ENCODE measurements at places on chromosomes 2 and 18.

GRCh38 chr2:10466801-10467200 lies 18.7 kb upstream of the ODC1 start:
- no peak overlapping the region for H3K4me3 ChIP-seq
- no peaks in the 10 kb centered on the region for H3K36me3 ChIP-seq
- no peak overlapping the region for H3K27ac ChIP-seq

DNA sequence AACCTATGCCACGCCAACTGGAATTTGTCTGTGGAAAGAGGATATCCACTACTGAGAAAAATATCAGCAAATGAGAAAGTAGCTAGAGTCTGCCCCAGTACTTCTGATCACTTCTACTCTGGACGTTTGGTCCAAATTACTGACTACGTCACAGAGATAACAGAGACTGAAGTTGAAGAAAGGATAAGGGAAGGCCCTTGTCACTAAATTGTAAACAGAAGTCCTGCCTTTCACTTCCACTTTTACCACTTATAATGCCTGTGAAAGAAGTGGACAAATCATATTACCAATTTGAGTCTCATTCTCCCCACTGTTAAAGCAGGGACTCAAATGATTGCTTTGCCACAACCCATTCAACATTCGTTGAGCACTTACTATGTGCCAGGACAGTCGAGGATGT lies 173.9 kb upstream of the ERBB4 start:
- H3K36me3 ChIP-seq, result no peaks in the 10 kb centered on the region
- no peak for DNase-seq
- no peak overlapping the region for H3K27ac ChIP-seq
- H3K4me1 ChIP-seq, result no peaks in the 10 kb centered on the region

- H3K4me1 ChIP-seq, result no peaks in the 10 kb centered on the region
- no peak overlapping the region for H3K27ac ChIP-seq
- no peaks in the 10 kb centered on the region for H3K27me3 ChIP-seq
Measured at GRCh38 chr2:106106622-106107508, 87.2 kb downstream of the UXS1 start.

DNA sequence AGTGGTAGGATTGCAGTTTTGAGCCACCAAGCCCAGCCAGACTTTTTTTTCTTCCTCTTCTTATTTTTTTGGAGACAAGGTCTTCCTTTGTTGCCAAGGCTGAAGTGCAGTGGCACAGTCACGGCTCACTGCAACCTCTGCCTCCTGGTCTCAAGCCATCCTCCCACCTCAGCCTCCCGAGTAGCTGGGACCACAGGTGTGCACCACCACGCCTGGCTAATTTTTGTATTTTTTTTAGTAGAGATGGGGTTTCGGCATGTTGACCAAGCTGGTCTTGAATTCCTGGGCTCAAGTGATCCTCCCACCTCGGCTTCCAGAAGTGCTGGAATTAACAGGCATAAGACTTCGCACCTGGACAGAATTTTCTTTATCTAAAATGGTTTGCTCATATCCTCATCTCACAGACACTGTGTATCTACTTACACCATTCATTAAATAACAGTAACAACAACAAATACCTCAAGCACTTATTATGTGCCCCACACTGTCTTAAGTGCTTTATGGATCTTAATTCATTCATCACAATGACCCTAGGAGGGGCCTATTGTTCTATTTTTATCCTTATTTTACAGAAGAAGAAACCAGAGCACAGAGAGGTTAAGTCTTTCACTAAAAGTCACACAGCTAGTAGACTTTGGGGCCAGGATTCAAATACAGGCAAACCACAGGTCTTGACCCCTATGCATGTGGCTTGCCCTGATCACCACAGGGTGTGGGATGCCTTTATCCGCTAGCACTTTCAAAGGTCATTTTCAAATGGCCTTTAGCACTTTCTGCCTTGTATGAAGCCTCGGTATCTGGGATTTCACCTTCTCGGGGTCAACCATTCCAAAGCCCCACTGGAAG lies 39.6 kb downstream of the MYCN start:
- H3K4me3 ChIP-seq, result no peak overlapping the region
- no peaks in the 10 kb centered on the region for H3K4me1 ChIP-seq
- H3K36me3 ChIP-seq, result no peaks in the 10 kb centered on the region
- H3K27ac ChIP-seq, result no peak overlapping the region
- no peak for DNase-seq

DNA sequence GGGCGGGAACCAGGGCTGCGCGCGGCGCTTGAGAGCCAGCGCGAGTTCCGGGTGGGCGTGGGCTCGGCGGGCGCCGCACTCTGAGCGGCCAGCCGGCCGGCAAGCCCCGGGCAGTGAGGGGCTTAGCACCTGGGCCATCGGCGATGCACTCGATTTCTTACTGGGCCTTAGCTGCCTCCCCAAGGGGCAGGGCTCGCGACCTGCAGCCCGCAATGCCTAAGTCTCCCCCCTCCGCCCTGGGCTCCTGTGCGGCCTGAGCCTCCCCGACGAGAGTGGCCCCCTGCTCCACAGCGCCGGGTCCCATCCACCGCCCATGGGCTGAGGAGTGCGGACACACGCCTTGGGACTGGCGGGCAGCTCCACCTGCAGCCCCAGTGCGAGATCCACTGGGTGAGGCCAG lies 36.5 kb upstream of the MAP2 start:
- no peaks in the 10 kb centered on the region for H3K27me3 ChIP-seq
- no peaks in the 10 kb centered on the region for H3K36me3 ChIP-seq
- no peak overlapping the region for H3K4me3 ChIP-seq
- H3K4me1 ChIP-seq, result no peaks in the 10 kb centered on the region

GRCh38 chr2:170660409-170660808 lies 54.7 kb upstream of the SP5 start:
- no peak overlapping the region for H3K4me3 ChIP-seq
- no peak for DNase-seq

GRCh38 chr2:121617042-121617599 lies 32.1 kb downstream of the CLASP1 start:
- DNase-seq, result no peak
- no peaks in the 10 kb centered on the region for H3K36me3 ChIP-seq
- H3K4me1 ChIP-seq, result peaks cover 22% of the 10 kb centered on the region
- no peak overlapping the region for H3K27ac ChIP-seq
- no peaks in the 10 kb centered on the region for H3K27me3 ChIP-seq

DNA sequence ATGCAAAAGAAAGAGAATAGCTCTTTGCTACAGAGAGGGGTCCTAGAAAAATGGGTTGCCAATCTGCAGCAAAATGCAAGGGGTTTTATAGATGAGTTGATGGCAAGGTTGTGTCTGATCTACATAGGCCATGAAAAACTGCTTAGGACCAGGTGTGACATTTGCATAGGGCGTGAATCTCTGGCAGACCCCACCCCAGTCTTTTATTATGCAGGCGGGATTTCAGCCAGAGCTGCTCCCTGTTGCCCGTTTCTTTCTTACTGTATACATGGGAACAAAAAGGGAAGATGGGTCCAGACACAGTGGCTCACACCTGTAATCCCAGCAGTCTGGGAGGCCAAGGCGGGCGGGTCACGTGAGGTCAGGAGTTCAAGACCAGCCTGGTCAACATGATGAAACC lies 286.4 kb upstream of the LRRTM4 start:
- no peak for DNase-seq
- H3K36me3 ChIP-seq, result no peaks in the 10 kb centered on the region
- no peak overlapping the region for H3K27ac ChIP-seq
- no peaks in the 10 kb centered on the region for H3K4me1 ChIP-seq
- no peaks in the 10 kb centered on the region for H3K27me3 ChIP-seq

- DNase-seq, result no peak
- no peak overlapping the region for H3K4me3 ChIP-seq
- no peaks in the 10 kb centered on the region for H3K27me3 ChIP-seq
- H3K4me1 ChIP-seq, result no peaks in the 10 kb centered on the region
- no peak overlapping the region for H3K27ac ChIP-seq
- H3K36me3 ChIP-seq, result no peaks in the 10 kb centered on the region
Measured at GRCh38 chr18:79882522-79883241, 68.8 kb downstream of the SLC66A2 start.

- H3K27ac ChIP-seq, result no peak overlapping the region
- H3K4me3 ChIP-seq, result no peak overlapping the region
- no peaks in the 10 kb centered on the region for H3K36me3 ChIP-seq
- H3K27me3 ChIP-seq, result no peaks in the 10 kb centered on the region
Measured at GRCh38 chr2:84057917-84058560, 401.0 kb downstream of the SUCLG1 start.

- no peaks in the 10 kb centered on the region for H3K4me1 ChIP-seq
- H3K36me3 ChIP-seq, result no peaks in the 10 kb centered on the region
- no peak for DNase-seq
- no peak overlapping the region for H3K4me3 ChIP-seq
- H3K27me3 ChIP-seq, result no peaks in the 10 kb centered on the region
Measured at GRCh38 chr2:198863655-198864054, 594.1 kb downstream of the SATB2 start.

GRCh38 chr2:146413086-146413610 lies 1431.7 kb upstream of the ACVR2A start:
- no peak overlapping the region for H3K4me3 ChIP-seq
- no peaks in the 10 kb centered on the region for H3K27me3 ChIP-seq

- no peak for DNase-seq
- no peaks in the 10 kb centered on the region for H3K4me1 ChIP-seq
Measured at GRCh38 chr2:173016451-173016850, 59.2 kb upstream of the MAP3K20 start.

- peaks cover 5% of the 10 kb centered on the region for H3K4me1 ChIP-seq
Measured at GRCh38 chr2:19861813-19862212, 40.0 kb downstream of the TTC32 start.

DNA sequence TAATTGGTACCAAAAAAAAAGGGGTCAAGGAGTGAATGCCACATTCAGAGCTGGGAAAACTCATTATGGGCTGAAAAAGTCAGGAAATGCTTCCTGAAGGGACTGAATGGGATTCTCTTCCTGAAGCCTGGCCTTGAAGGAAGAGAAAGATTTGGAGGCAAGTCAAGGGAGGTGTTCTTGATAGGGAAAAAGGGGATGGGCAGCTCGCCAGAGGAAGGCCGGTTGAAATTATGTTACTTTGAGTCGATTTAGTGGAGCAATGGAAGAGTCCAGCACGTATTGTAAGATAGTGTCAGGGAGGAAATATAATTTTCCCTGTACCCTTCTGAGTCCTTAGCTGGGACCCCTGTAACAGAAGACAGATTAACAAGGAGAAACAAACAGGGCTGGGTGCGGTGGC lies 115.3 kb upstream of the STPG4 start:
- no peaks in the 10 kb centered on the region for H3K27me3 ChIP-seq
- no peaks in the 10 kb centered on the region for H3K36me3 ChIP-seq
- H3K4me1 ChIP-seq, result peaks cover 6% of the 10 kb centered on the region
- no peak overlapping the region for H3K4me3 ChIP-seq
- DNase-seq, result no peak

DNA sequence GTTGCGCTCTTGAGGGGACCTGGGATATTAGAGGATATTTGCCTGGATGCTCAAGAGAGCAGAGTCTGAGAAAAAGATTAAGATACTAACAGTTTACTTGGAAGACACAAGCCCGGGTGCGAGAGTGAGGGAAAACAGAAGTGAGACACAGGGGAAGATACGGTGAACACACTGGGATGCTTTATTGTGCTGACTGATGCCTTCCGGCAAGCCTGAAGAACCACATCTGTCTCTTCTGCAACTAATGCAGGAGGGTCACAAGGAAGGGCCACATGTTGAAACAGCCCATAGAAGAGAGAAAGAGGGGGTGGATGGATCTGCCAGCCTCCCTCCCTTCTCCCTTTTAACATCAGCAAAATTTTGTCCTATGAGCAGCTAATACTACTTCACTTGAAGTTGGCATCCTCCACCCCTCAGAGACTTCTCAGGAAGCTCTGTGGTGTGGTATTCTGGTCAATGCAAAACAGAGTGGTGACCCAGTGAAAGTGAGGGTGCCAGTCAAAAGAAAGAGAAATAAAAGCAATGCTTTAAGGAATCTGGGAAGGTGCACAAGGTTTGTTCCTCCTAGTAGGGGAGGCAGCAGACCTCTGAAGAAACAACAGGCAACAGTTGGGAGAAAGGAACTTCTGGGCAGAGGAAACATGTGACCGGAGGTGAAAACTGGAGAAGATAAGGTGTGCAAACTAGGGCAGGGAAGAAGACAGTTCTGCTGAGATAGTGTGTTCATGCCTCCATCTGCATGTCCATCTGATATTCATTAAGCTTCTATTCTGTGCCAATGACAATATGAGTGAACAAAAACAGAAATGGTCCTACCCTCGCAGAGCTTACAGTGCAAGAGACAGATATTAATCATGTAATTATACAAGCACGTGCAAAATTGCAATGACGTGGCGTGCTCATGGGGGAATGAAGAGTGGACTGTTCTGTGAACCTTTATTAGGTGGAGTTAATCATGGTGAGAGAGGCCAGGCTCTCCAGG lies 107.1 kb downstream of the LYPD6B start:
- H3K4me1 ChIP-seq, result no peaks in the 10 kb centered on the region
- peaks cover 3% of the 10 kb centered on the region for H3K27me3 ChIP-seq
- no peak overlapping the region for H3K4me3 ChIP-seq
- no peak overlapping the region for H3K27ac ChIP-seq
- DNase-seq, result no peak

DNA sequence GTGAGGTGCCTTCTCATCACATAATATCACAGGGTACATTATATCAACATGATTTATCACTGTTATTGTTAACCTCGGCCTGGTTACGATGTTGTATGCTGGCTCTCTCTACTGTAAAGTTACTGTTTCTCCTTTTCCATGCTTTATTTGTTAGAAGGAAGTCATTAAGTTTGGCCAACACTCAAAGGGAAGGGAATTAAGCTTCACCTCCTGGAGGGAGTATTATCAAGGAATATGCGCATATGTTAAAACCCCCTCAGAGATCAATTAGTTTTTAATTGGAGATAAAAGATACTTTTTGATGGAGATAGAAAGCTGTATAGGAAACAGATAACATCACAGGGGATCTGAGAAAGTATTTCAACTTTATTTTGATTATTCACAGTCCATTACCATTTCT lies 221.6 kb downstream of the DLGAP1 start:
- no peak overlapping the region for H3K27ac ChIP-seq
- no peaks in the 10 kb centered on the region for H3K36me3 ChIP-seq
- no peak overlapping the region for H3K4me3 ChIP-seq
- H3K27me3 ChIP-seq, result no peaks in the 10 kb centered on the region
- H3K4me1 ChIP-seq, result no peaks in the 10 kb centered on the region
- DNase-seq, result no peak

DNA sequence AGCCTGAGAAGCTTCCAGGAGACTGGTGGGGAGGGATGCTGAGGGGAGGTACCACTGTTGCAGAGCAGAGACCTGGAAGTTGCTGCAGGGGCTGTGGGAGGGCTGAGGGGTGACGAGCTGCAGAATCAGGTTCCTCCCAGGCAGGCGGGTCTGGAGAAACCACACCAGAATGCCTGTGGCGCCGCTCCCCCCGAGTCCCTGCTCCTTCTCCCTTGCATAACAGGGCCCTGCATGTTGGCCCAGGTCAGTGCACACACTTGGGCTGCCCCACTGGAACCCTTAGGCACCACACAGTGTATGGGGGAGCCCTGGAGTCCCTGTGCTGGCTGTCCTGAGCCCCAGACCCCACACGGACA lies 60.4 kb downstream of the ARL4C start:
- peaks cover 56% of the 10 kb centered on the region for H3K4me1 ChIP-seq
- H3K27me3 ChIP-seq, result no peaks in the 10 kb centered on the region
- H3K27ac ChIP-seq, result no peak overlapping the region
- no peak for DNase-seq

- no peak overlapping the region for H3K27ac ChIP-seq
- H3K4me1 ChIP-seq, result no peaks in the 10 kb centered on the region
Measured at GRCh38 chr2:29920130-29920577, 1.2 kb downstream of the ALK start.

- H3K27ac ChIP-seq, result no peak overlapping the region
- no peak overlapping the region for H3K4me3 ChIP-seq
- no peaks in the 10 kb centered on the region for H3K36me3 ChIP-seq
- H3K27me3 ChIP-seq, result no peaks in the 10 kb centered on the region
- no peak for DNase-seq
Measured at GRCh38 chr2:231985823-231986261, 24.3 kb downstream of the DIS3L2 start.

Measured in CD8-positive, alpha-beta memory T cell (primary cell).